ENCODE measurements at places on chromosomes 6 and 20. TPM values are rescaled to one million over a fixed set of nuclear protein-coding genes. Genes with fewer than 3 reads are reported as not detected.

Gene UST
- total RNA-seq = 3.8 TPM

DNA sequence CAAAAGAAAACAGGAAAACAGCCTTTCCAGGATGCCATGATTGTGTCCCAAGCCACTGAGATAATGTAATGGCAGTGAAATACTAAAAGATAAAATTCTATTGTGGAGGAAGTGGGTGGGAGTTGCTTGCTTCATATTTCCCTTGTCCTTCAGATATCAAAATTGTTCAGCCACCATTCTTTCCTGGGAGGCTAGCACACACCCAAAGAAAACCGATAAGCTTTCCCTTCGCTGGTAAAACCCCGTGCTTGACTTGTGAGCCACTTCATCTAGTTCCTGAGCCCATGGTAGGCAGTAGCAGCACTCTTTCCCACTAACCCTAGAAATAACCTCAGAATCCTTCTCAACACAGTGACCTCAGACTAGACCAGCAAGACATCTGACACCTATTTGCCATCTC is 357.4 kb upstream of the PLCB4 start:
- H3K27me3 ChIP-seq = no peaks in the 10 kb centered on the region
- no peak overlapping the region for H3K4me3 ChIP-seq
- no peaks in the 10 kb centered on the region for H3K4me1 ChIP-seq
- DNase-seq = no peak

GRCh38 chr6:140561701-140562100 is 1187.3 kb upstream of the CITED2 start:
- no peak overlapping the region for H3K27ac ChIP-seq
- DNase-seq = no peak
- no peaks in the 10 kb centered on the region for H3K36me3 ChIP-seq
- no peaks in the 10 kb centered on the region for H3K27me3 ChIP-seq
- no peaks in the 10 kb centered on the region for H3K4me1 ChIP-seq

DNA sequence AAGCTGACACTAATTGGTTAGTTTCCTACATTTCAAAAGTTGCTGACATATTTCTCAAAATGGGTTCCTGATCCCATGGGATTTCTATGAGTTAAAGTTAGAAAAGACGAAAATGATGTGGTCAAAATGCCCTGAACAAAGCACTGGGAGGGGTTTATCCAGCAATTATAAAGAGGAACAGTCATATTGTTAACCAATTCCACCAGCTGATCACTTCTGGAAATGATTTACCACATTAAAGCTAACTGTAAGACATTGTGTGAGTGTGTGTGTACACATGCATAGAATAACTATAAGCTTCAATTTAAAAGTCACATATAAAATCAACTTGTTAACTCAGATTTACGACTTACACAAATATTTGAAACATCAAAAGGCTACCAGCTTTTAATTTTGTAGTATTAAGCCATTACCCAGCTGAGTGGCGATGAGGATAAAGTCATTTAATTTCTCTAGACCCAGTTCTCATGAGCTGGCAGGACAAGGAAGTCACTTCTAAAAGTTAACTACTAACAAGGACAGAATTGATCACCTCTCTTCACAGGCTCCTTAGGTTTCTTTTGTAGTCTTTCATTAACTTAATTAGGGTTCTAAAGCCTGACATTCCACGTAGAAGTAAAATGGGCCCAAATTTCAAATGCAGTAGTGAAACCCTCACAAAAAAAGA is 40.4 kb downstream of the MAN1A1 start:
- H3K4me1 ChIP-seq = peaks cover 38% of the 10 kb centered on the region
- no peak for DNase-seq
- peak overlapping the region; percentile 12 for H3K4me3 ChIP-seq
- H3K27me3 ChIP-seq = no peaks in the 10 kb centered on the region
- peaks cover 7% of the 10 kb centered on the region for H3K36me3 ChIP-seq

Gene NPBWR2
- not detected for total RNA-seq

Gene NRSN1
- not detected for total RNA-seq

DNA sequence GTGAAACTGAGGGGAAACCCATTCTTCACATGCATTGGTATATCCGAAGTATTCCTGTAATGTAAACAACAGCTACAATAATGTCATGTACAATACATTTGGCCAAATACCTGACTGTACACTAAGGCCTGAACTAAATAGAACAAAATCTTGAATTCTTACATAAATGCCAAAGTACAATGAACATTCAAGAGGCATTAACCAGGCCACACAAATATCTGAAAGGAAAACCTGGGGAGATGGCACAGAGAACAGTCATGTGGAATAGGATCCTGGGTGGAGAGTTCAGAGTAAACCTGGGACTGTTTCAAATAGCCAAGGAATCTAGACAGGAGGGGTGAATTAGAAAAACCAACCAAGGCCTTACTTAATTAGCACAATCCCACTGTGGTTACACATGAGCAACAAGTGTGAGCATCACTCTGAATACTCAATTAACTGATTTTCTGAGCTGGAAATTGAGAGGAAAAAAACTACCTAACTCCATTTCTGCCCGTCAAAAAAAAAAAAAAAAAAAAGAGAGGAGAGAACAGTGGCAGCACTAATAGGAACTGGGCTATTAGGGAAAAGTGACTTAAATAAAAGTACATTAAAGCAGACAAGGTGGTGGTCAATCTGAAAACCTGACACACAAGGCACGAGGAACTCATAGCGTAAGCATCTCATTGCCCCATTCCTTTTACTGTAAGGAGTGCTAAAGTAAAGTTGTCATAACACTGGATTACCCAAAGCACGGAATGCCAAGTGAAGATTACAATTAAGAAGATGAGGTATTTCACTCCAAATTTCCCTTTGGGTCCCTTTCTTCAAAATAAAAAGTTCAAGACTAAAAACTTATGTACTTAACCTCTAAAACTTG is 10.9 kb downstream of the SNX5 start:
- H3K27me3 ChIP-seq = no peaks in the 10 kb centered on the region
- H3K4me3 ChIP-seq = peak overlapping the region; percentile 9
- H3K36me3 ChIP-seq = peaks cover 3% of the 10 kb centered on the region
- H3K4me1 ChIP-seq = peaks cover 49% of the 10 kb centered on the region
- no peak for DNase-seq

- no peak overlapping the region for H3K27ac ChIP-seq
- H3K4me1 ChIP-seq = no peaks in the 10 kb centered on the region
- no peak overlapping the region for H3K4me3 ChIP-seq
These were observed 247.3 kb downstream of the MAFB start for GRCh38 chr20:40441771-40442170.

Gene C20orf202
- total RNA-seq = 0.22 TPM

- no peak overlapping the region for H3K4me3 ChIP-seq
- no peak for DNase-seq
- peaks cover 6% of the 10 kb centered on the region for H3K27me3 ChIP-seq
- H3K4me1 ChIP-seq = peaks cover 11% of the 10 kb centered on the region
These were observed 17.2 kb downstream of the GDAP1L1 start for GRCh38 chr20:44264287-44264686.

Gene DACT2
- total RNA-seq = not detected

Gene CTCFL
- total RNA-seq = not detected

Gene TTLL9
- total RNA-seq = not detected

GRCh38 chr20:33709905-33710541 is 10.1 kb downstream of the PXMP4 start:
- H3K36me3 ChIP-seq = peaks cover 16% of the 10 kb centered on the region
- no peak overlapping the region for H3K27ac ChIP-seq
- no peaks in the 10 kb centered on the region for H3K27me3 ChIP-seq
- H3K4me3 ChIP-seq = no peak overlapping the region
- peaks cover 21% of the 10 kb centered on the region for H3K4me1 ChIP-seq
- no peak for DNase-seq

DNA sequence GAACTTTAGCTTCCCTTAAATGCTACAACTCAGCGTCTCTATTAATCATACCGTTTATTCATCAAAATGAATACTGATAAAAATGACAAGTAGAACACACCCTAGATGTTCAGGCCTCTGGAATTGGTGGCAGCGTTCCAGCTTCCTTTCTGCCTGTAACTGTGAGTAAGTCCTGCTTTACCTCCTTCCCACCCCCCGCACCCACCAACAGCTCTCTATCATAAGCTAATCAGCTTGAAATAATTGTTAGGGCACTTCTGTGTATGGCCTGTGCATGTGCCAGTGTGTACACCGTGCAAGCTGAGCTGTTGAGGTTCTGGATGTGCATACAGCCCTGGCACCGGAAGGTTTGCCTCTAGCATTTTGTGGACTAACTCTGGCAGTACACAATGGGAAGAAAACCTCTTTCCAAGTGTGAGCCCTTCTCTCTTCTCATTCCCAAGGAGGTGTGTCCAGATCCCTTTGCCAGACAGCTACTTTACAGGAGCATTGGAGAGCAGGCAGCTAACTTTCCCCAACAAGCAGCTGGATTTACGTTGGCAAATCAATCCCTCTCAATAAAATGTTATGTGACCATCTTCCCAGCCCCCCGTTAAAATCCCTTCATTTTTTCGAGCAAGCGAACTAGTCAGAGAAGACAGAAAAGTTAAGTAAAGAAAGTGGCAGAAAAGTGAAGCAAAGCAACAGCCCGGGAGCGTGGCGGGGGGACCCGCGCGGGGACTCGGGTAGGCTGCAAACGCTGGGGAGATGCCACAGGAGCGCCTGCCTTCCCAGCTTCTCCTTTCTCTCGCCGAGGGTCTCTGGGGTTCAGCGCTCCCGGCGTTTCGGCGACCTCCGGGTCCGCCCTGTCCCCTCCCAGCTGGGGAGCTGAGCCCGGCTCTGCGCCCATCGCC is 803 bp upstream of the ADGRG6 start:
- H3K36me3 ChIP-seq = no peaks in the 10 kb centered on the region
- no peak for DNase-seq
- peaks cover 30% of the 10 kb centered on the region for H3K27me3 ChIP-seq
- H3K4me1 ChIP-seq = peaks cover 7% of the 10 kb centered on the region

Gene CRISP3
- total RNA-seq = not detected

GRCh38 chr6:40112350-40112749 is 178.1 kb upstream of the MOCS1 start:
- no peak overlapping the region for H3K4me3 ChIP-seq
- no peak for DNase-seq
- H3K4me1 ChIP-seq = no peaks in the 10 kb centered on the region
- H3K27me3 ChIP-seq = no peaks in the 10 kb centered on the region
- H3K36me3 ChIP-seq = no peaks in the 10 kb centered on the region
- H3K27ac ChIP-seq = no peak overlapping the region

DNA sequence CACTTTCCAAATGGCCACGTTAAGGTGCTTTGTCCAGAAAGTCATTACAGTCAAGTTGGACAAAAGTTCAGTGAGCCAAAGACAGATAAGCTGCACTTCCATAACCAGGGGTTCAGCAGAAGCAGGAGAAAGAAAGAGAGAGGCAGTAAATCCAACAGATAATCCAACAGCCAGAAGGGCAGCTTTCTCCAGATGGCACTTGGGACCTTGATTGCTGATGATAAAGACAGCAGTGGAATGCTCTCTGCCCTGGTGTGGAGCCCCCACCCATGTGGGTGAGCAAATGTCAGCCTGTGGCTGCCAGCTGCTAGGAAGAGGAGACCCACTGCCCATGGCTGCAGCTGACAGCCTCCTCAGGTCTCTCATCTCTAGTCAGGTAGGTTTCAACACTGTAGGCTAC is 18.7 kb upstream of the NRSN1 start:
- no peak overlapping the region for H3K4me3 ChIP-seq
- DNase-seq = no peak
- H3K4me1 ChIP-seq = no peaks in the 10 kb centered on the region

- peaks cover 31% of the 10 kb centered on the region for H3K27me3 ChIP-seq
- no peak overlapping the region for H3K27ac ChIP-seq
- H3K4me1 ChIP-seq = no peaks in the 10 kb centered on the region
- no peak overlapping the region for H3K4me3 ChIP-seq
These were observed 24.8 kb downstream of the GRM4 start for GRCh38 chr6:34120953-34121675.

Gene CFAP61
- not detected for total RNA-seq

DNA sequence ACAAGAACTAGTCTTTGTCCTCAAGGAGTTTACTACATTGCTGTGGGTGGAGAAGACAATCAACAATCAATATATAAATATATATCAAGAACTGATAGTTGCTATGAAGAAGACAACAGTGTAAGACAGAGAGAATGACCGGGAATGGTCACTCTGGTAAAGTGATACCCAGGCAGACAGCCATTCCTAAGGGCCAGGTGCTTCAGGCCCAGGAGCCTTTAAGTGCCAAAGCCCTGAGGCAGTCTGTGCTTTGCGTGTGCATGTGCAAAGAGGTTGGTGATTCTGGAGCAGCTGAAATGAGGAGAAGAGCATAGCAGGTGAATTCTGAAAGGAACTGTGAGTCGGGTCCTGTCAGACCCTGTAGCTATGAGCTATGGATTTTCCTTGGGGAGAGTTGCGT is 154.2 kb downstream of the DOK5 start:
- no peak overlapping the region for H3K27ac ChIP-seq
- no peak overlapping the region for H3K4me3 ChIP-seq
- H3K36me3 ChIP-seq = no peaks in the 10 kb centered on the region
- H3K4me1 ChIP-seq = no peaks in the 10 kb centered on the region

DNA sequence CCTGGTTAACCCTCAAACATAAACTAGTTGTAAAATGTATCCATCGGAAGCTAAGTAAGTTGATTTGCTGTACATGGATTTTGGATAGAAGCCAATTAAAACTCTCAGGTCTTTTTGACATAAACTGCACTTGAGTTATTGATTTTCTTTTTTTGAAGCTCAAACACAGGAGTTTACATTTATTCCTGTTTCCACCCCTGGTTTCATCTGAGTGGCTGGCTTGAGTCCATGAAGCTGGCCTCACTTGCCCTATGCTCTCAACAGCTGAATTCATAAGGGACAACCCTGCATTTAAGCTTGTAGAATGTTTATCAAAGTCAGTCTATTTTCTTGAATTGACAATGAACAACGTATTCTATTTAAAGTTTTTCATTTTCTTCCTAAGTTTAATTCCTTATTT is 58.1 kb upstream of the PLEKHG1 start:
- peaks cover 3% of the 10 kb centered on the region for H3K4me1 ChIP-seq
- peaks cover 24% of the 10 kb centered on the region for H3K27me3 ChIP-seq
- no peak for DNase-seq
- no peaks in the 10 kb centered on the region for H3K36me3 ChIP-seq
- no peak overlapping the region for H3K27ac ChIP-seq
- H3K4me3 ChIP-seq = no peak overlapping the region

- no peaks in the 10 kb centered on the region for H3K4me1 ChIP-seq
- no peak for DNase-seq
- H3K4me3 ChIP-seq = no peak overlapping the region
- no peaks in the 10 kb centered on the region for H3K36me3 ChIP-seq
- H3K27me3 ChIP-seq = no peaks in the 10 kb centered on the region
These were observed 81.1 kb downstream of the BMP5 start for GRCh38 chr6:55794136-55794812.

Gene KCTD20
- 54.1 TPM for total RNA-seq

Gene FOXC1
- total RNA-seq = not detected

Gene SLC12A5
- total RNA-seq = not detected

Gene NANP
- total RNA-seq = 1.8 TPM

DNA sequence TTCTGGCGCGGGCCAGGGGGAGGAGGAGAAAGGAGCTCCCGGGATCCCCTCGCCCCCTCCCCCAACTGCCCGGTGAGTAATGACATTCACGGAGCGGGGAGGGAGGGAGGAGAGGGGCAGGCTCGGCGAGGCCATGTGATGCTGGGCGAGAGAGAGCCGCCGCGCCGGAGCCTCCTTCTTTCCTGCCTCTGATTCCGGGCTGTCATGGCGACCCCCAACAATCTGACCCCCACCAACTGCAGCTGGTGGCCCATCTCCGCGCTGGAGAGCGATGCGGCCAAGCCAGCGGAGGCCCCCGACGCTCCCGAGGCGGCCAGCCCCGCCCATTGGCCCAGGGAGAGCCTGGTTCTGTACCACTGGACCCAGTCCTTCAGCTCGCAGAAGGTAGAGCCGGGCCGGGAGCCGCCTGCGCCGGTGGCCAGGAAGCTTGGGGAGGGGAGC is at the start of gene GDAP1L1:
GDAP1L1 (plus strand) TSS at position 178 of the 441 bp plus-strand sequence; CDS start at position 205, 27 bp downstream.
- peaks cover 2% of the 10 kb centered on the region for H3K36me3 ChIP-seq
- no peak for DNase-seq

GRCh38 chr6:30939473-30939872 is 1.3 kb upstream of the MUCL3 start:
- peaks cover 10% of the 10 kb centered on the region for H3K4me1 ChIP-seq
- no peak for DNase-seq
- H3K4me3 ChIP-seq = no peak overlapping the region
- H3K36me3 ChIP-seq = no peaks in the 10 kb centered on the region

Data from T-helper 17 cell (primary cell).